Heart right ventricle (tissue), 16 donors: ENCODE measurements at places on chromosomes 1 and 21. TPM values are rescaled to one million over a fixed set of nuclear protein-coding genes. Genes with fewer than 3 reads are reported as not detected.

The BNIPL gene
- polyA plus RNA-seq, result 0.06 TPM

The PTPN14 gene
- 5.0 TPM for polyA plus RNA-seq

The VHLL gene
- polyA plus RNA-seq, result not detected

The GPR157 gene
- 9.3 TPM for polyA plus RNA-seq

The KLHDC8A gene
- polyA plus RNA-seq, result not detected

The KRTAP27-1 gene
- polyA plus RNA-seq, result not detected

The MOB3C gene
- polyA plus RNA-seq, result 9.6 TPM

The FLG gene
- under 0.01 TPM for polyA plus RNA-seq

The ZNF648 gene
- polyA plus RNA-seq, result not detected

The NUP210L gene
- 0.07 TPM for polyA plus RNA-seq

The RGS16 gene
- polyA plus RNA-seq, result 2.5 TPM

The HES2 gene
- polyA plus RNA-seq, result 0.22 TPM

The KDF1 gene
- polyA plus RNA-seq, result 0.15 TPM

The CRYAA gene
- not detected for polyA plus RNA-seq

The CXADR gene
- polyA plus RNA-seq, result 9.2 TPM

The DPYD gene
- polyA plus RNA-seq, result 4.1 TPM

The ABCA4 gene
- 0.09 TPM for polyA plus RNA-seq

The TNFRSF1B gene
- polyA plus RNA-seq, result 15.3 TPM

The ELK4 gene
- polyA plus RNA-seq, result 5.9 TPM
